D721Med (cell line): ENCODE measurements at places on chromosomes 6 and 20.

- DNase-seq = peak; percentile 20
Measured at GRCh38 chr6:62285612-62286469, at the start of gene KHDRBS2. Gene KHDRBS2, minus strand, starts transcription at chr6:62286225.

DNA sequence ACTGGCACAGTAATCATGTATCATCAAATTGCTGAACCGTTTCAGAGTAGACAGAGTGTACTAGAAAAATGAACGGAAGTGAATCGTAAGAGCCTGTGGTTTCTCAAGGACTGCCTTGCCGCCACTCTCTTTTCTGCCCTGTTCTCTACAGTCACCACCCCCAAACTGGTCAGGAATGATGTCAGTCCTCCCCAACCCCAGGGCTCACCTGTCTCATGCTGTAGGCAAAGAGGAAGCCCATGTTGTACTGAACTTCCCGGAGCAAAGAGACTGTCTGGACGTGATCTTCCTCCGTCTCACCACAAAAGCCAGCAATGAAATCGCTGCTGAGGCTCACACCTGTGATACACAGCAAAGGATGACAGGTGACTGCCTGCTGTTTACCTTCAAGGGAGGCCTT, 31.0 kb downstream of the CDK5RAP1 start:
- no peak for DNase-seq

DNA sequence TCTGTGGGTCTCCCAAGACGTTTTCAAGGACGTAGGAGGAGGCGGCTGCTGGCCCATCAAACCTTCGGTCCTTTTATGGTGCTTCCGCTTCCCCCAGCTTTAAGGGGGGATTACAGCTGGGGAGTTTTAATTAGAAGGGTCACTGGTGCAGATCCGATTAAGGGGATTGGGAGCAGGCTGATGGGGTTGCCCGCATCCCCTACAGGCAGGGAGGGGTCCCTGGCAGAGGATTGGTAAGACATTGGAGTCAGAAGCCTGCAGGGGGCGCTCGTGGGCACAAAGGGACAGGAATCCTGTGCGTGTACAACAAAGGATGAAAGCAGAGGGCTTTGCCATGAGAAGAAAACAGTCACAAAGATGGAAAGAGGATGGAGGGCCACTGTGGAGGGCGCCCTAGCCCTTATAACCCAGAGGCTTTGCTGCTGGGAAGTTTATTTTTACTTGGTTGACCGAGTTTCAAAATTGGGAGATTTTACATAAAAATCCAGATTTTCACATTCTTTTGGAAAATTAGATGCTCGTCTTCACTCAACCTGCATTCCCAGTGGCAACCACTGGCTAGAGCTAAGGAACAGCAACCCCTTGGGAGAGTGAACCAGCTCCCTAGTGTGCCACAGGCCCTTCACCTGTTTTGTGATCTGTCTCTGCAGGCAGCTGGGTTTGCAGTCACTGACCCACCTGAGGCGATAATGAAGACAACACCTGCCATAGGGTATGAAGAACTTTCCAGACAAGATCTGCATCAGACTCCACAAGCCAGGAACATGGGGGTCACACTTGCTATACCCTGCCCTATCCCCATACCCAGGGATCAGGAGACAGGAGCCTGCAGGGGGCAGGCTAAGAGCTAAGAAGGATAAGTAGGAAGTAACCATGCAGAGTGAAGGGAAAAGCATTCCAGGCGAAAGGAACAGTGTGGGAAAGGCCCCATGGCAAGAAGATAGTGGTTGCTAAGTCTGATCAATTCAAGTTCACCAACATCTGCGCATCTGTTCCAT, 97.7 kb downstream of the KCNB1 start:
- DNase-seq = peak; percentile 57

DNA sequence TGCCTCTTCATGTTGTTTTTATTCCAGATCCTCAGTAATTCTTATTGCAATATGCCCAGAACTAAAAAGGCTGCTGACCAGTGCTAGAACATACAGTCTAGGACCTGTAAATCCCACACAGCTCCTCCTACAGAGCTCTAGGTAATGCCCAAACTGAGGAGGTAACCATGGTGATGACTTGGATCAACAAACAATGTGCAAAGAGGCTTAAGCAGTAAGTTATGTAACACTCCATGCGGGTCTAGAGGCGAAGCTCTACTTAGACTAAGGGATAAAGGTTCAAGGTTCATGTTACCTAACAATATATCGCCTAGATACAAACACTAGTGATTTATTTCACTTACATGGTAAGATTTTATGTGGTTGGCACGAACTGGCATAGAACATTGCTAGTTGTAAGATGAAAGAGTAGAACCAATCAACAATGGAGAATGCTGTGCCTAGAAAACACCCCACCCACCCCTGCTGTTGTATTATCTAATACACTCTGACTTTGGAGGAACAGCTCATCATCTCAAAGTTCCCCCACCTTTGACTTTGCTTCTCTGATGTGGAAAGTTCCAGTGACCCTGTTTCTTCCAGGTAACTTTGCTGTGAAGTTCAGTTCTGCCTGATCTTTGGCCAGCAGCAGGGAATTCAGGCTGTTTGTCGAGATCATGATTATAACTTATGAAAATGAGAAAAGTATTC, 242.4 kb downstream of the ALDH8A1 start:
- DNase-seq = no peak

- DNase-seq = no peak
Measured at GRCh38 chr6:34412643-34413214, 13.1 kb downstream of the RPS10 start.

DNA sequence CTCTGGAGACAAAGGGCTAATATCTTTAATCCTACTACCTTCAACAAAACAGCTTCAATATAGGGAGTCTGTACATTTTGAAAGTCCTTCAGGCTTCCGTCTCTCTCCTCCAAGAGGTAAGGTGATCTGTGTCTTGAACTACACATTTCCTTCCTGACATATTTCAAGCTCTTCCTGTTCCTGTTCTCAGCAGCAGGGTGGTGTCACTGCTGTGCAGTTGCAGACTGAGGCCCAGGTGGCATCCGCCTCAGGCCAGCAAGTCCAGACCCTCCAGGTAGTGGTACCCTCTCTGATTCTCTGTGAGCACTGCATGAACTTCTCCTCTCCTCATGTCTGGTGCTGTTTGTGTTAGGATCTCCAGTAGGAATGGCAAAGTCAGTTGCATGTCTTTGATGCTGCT, 7.8 kb downstream of the NFYA start:
- DNase-seq = no peak

GRCh38 chr20:54477191-54477955, 2.0 kb downstream of the DOK5 start:
- no peak for DNase-seq

DNA sequence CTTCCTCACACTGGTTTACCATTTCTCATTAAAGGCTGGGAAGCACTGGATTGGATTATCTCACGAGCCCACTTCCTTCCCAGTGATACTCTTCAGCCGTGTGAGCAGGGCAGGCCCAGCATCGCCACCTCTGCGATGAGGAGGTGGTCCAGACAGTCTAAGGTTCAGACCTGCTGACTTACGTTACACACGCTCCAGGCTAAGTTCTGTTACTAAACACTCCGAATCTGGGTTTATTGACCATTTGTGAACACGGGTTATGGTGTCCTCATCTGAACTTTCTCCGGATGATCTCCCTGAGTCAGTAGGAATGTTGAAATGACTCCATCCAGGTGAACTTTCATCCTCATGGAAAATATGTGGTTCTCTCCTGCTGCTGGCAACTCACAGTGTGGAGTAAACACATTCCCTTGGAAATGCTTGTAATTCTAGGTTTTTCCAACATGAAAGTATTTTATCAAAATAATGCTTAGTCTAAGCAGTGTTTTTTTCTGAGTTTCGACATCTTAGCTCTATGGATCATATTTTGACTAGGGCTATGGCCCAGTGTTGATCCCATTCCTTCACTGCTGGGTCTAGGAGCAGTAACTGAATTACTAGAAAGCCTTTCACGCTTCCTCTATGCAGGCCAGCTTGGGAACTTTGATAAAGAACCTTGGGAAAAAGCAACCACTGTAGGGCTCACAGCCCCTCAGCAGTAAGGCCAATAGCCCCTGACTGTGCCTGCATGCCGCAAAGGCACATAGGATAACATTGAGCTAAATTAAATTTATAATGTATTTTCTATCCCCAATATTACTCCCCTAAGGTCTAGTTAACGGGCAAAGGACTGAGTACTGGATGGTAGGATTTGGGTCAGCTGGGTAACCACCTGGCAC, 37.7 kb upstream of the PXDC1 start:
- no peak for DNase-seq

GRCh38 chr6:107965746-107966145, 7.7 kb upstream of the SEC63 start:
- no peak for DNase-seq

- no peak for DNase-seq
Measured at GRCh38 chr6:15741405-15741804, 78.6 kb upstream of the DTNBP1 start.

GRCh38 chr6:10082385-10082784, 332.5 kb downstream of the TFAP2A start:
- DNase-seq = no peak

DNA sequence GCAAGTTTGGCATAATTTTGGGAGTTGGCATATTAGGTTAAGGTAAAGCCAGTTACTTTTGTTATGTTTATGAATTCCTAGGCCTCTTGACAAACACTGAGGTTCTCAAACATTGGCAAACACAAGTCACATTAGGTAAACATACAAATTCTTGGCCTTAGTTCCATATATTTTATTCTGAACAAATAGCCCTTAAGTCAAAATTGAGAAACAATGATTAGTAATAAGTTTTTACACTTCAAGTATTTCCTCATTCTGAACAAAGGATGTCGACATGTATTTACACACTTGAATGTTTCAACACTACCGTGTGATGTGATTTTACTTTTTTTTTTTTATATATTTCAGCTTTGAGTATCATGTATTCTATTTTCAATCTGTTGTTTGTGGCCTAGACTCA, 3.8 kb upstream of the ECHDC1 start:
- DNase-seq = no peak

- no peak for DNase-seq
Measured at GRCh38 chr6:81031416-81031815, 721.1 kb downstream of the TENT5A start.

GRCh38 chr6:30881392-30882203, 2.7 kb upstream of the DDR1 start:
- no peak for DNase-seq

GRCh38 chr20:2872459-2873009, 747 bp upstream of the PTPRA start:
- no peak for DNase-seq

GRCh38 chr20:19070026-19070425, 142.4 kb upstream of the SLC24A3 start:
- DNase-seq = no peak

- DNase-seq = no peak
Measured at GRCh38 chr20:48065833-48066232, 280.6 kb upstream of the SULF2 start.

GRCh38 chr6:33698494-33698893, 13.0 kb downstream of the UQCC2 start:
- no peak for DNase-seq

- DNase-seq = no peak
Measured at GRCh38 chr6:2274981-2275891, 29.8 kb upstream of the GMDS start.

- DNase-seq = no peak
Measured at GRCh38 chr6:79993012-79993910, 11.2 kb upstream of the TTK start.

- DNase-seq = no peak
Measured at GRCh38 chr6:167755461-167755860, 71.2 kb upstream of the AFDN start.

- no peak for DNase-seq
Measured at GRCh38 chr6:131754715-131755567, 44.1 kb upstream of the CTAGE9 start.

GRCh38 chr6:33746651-33747100, at the start of gene IP6K3:
Gene IP6K3, minus strand, starts transcription at chr6:33746905. Its CDS starts 11,429 bp downstream, at chr6:33735476.
- DNase-seq = no peak

DNA sequence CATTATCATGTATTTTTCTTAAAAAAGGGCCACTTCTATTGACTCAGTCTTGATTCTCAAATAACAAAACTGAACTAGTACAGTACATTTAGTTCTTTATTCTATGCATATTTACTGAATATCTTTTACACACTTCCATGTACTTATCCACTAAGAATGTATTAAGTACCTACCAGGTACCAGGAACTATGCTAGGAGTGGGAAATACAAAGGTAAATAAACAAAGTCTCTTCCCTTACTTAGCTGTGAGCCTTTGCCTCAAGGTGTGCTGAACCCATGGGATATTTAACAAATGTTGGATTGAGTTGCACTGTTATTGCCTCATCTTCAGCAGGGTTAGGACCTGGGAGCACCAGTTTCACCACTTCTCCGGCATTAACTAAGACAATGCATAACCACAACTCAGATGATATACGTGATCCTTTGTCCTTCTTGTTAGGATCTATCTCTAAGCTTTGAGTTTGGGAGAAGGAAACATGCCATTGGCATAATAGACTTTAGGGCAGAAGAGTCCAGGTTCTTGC, 533.9 kb downstream of the TFAP2B start:
- no peak for DNase-seq

DNA sequence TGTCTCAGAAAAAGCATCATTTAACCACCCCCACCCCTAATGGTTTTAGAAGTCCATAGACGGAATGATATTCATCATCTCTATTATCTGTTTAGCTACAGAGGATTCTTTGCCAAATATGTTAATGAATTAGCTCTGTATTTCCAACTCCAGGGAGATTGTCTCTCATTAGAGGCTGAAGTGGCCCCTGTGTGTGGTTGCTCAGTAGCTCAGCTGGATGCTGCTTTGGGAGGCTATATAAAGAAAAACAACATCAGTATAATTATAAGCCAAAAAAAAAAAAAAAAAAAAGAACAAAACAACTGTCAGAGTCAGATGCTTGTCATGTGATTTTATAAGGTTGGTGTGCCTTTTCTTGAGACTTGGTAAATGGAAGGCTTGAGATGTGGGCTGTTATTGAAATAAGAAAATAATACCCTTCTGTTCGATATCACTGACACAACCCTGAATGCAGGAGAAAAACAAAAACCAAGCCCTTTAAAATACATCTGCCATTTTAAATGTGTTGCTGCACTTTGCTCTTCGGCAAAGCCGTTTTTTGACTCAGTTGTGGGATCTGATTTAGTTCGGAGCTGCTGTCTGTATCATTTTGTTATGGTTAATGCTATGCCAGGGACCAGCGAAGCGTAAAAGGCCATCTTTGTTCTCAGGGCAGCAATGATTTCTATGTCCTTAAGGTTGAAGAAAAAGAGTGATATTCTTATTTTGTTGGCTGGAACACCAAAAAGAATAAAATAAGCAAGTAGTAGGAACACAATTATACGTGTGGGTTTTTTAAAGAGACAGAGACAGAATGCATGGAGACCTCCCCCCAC, 422.6 kb downstream of the QKI start:
- DNase-seq = no peak

DNA sequence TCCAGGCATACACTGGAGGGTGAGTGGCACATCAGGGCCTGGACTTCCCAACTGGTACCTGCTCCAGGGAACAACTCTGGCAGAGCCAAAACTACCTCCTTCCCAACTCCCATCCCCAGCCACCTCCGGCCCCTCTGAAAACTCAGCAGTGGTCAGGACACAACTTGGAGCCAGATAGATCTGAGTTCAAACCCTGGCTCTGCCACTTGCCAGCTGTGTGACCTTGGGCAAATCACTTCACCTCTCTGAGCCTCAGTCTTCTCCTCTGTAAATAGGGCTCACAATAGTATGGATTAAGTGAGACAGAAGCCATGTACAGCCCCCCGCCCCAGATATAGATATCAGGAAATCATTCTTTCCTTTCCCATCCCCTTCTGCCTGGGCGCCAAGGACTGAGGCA, 10.7 kb downstream of the AHCY start:
- no peak for DNase-seq
